ENCODE measurements at places on chromosomes 1 and 21.

DNA sequence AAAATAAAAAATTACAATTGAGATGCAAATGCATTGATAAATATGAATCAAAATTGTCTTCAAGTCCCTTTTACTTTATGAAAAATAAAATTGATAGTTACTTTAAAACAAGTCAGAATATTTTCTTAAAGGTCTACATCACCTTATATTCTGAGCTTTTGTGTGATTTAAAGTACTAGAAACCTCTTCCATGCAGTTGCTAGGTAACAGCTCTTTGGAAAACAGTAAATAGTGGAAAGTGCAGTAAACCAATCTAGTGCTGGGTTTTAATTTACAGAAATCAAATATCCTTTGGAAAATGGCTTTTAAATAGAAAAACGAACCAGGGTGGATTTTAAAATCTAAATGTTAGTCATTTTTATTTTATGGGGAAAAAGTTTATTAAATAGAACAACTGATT is 227.9 kb downstream of the KCNT2 start:
- DNase-seq, result no peak

DNA sequence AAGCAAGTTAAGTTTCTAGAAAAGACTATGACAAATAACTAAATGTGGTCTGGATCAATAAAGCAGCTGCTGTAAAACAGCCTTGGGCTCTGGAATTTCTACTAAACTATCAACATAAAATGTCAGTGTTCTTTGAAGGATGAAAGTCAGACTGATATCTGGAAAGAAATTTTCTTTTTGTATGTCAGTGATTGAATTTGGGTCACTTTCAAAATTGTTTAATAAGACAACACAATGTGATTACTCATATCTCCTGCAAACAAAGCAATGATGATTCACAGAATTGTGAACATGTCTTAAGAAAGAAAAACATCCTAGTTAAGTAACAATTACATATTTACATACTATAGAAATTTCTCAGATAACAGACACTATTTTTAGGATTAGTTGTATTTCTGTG is 826.4 kb downstream of the PLA2G4A start:
- DNase-seq, result no peak

- DNase-seq, result peak; percentile 78
These were observed 602.9 kb downstream of the NPHP4 start for GRCh38 chr1:5389101-5389885.

GRCh38 chr1:63304410-63304809 is 18.0 kb upstream of the FOXD3 start:
- no peak for DNase-seq

- peak; percentile 47 for DNase-seq
These were observed 28.1 kb downstream of the RNF187 start for GRCh38 chr1:228515200-228515834.
